ENCODE measurements at places on chromosomes 2 and 18.

DNA sequence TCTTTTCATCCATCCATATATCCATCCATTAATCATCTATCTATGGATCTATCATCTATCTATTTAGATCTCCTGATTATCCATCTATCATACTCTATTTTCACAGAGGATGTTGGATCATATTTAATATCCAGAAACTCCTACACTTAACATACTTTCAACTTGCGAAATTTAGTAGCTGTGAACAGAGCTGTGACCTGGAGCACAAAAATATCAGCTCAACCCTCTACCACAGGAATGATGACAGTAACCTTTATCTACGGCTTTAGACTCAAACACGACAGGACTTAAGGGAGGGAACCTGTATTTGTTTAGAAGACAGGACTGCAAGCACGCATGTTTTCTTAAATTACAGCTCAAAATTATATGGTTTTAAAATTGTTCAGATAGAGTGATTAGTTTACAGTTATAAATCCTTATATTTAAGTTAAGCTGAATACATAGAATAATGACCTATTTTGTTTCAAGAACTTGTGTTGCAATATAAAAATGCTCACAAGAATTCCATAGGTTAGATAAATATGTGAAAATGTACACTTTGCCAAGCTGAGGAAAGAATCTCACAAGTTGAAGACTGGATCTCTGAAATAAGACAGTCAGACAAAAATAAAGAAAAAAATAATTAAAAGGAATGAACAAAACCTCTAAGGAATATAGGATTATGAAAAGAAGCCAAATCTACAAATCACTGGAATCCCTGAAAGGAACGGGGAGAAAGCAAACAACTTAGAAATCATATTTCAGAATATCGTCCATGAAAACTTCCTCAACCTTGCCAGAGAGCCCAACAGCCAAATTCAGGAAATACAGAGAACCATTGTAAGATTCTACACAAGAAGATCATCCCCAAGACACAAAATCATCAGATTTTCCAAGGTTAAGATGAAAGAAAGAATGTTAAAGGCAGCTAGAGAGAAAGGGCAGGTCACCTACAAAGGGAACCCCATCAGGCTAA lies 142.0 kb downstream of the COL6A3 start:
- no peak overlapping the region for H3K4me3 ChIP-seq
- H3K36me3 ChIP-seq, result no peaks in the 10 kb centered on the region
- no peaks in the 10 kb centered on the region for H3K27me3 ChIP-seq
- DNase-seq, result no peak

GRCh38 chr18:52340406-52341102 lies 557 bp downstream of the DCC start:
- no peaks in the 10 kb centered on the region for H3K36me3 ChIP-seq
- no peak for DNase-seq
- H3K4me3 ChIP-seq, result no peak overlapping the region
- H3K27ac ChIP-seq, result no peak overlapping the region

DNA sequence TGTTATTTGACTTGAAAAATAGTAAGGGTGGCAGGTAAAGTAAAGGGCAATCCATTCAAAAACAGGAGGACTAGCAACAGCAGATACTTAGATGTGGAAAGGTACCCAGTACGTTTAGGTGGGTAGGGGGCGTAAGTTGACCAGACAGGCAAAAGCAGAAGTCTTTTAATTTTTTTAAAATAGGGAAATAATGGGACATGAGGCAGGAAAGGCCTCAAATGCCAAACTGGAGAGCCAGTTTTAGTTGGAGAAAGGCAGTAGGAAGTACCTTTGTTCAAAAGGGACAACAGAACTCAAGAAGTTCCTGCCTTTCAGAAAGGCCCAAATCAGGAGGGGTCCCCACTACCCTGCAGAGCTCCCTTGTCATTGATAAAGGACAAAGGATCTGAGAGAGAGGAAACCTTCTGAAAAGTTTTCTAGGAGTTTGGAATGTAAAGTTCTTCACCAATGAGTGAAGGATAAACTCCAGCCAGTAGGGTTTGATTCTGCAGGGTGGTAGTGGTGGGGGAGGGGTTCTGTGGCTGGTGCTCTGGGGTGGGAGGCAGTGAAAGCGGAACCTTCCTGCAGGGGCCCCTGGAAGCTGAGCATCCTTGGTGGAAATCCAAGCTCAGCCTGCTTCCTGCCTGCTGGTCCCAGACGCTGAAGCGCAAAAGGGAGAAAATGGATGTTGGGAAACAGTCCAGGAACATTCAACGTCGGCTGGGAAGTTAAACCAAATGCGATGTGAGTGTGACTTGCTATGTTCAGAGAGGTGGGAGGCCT lies 40.1 kb downstream of the TMEM17 start:
- no peak for DNase-seq
- H3K27ac ChIP-seq, result no peak overlapping the region
- no peaks in the 10 kb centered on the region for H3K4me1 ChIP-seq
- H3K36me3 ChIP-seq, result no peaks in the 10 kb centered on the region

- H3K4me1 ChIP-seq, result no peaks in the 10 kb centered on the region
- no peaks in the 10 kb centered on the region for H3K27me3 ChIP-seq
- no peak for DNase-seq
- H3K36me3 ChIP-seq, result no peaks in the 10 kb centered on the region
- H3K27ac ChIP-seq, result no peak overlapping the region
Observed at GRCh38 chr2:241895712-241896641, 26.4 kb downstream of the RTP5 start.

GRCh38 chr2:138059487-138060300 lies 95.4 kb downstream of the HNMT start:
- H3K27me3 ChIP-seq, result no peaks in the 10 kb centered on the region
- H3K27ac ChIP-seq, result no peak overlapping the region
- H3K36me3 ChIP-seq, result no peaks in the 10 kb centered on the region
- no peak overlapping the region for H3K4me3 ChIP-seq
- no peaks in the 10 kb centered on the region for H3K4me1 ChIP-seq
- no peak for DNase-seq

- H3K36me3 ChIP-seq, result no peaks in the 10 kb centered on the region
- no peaks in the 10 kb centered on the region for H3K27me3 ChIP-seq
- no peak overlapping the region for H3K4me3 ChIP-seq
- no peaks in the 10 kb centered on the region for H3K4me1 ChIP-seq
- no peak overlapping the region for H3K27ac ChIP-seq
Observed at GRCh38 chr2:223993634-223994232, 36.5 kb downstream of the MRPL44 start.

DNA sequence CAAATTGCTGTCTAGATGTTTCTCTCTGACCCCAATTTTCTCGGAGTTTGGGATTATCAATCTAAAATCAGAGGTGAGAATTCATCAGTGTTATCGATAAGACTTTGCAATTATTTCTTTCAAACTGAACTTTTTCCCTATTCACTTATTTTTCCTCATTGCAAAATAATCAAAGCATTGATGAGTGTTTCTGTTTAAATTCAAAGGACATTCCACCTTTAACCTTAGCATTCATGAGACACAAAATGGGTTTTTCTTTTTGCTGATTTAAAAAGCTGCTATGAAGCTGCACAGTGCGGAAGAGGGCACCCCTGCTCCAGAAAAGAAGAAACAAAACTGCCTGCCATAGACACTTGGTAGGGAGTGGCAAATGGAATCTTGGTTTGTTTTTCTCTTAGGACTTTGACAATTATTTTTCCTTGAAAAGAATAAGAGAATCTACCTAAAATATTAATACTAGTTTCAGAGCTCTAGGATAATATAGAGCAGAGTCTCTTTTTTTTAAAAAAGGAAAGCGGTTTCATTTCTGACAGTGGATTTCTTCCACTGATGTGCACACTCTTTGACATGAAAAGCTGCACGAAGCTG lies 203.4 kb downstream of the TGIF1 start:
- H3K4me3 ChIP-seq, result no peak overlapping the region
- peaks cover 11% of the 10 kb centered on the region for H3K4me1 ChIP-seq
- H3K27me3 ChIP-seq, result no peaks in the 10 kb centered on the region
- DNase-seq, result no peak

- H3K27me3 ChIP-seq, result no peaks in the 10 kb centered on the region
- no peaks in the 10 kb centered on the region for H3K36me3 ChIP-seq
- H3K27ac ChIP-seq, result no peak overlapping the region
- no peaks in the 10 kb centered on the region for H3K4me1 ChIP-seq
- no peak for DNase-seq
- H3K4me3 ChIP-seq, result no peak overlapping the region
Observed at GRCh38 chr2:197425550-197425949, 9.3 kb downstream of the SF3B1 start.

- no peak overlapping the region for H3K4me3 ChIP-seq
- no peak for DNase-seq
- H3K27ac ChIP-seq, result no peak overlapping the region
- H3K36me3 ChIP-seq, result no peaks in the 10 kb centered on the region
- H3K27me3 ChIP-seq, result no peaks in the 10 kb centered on the region
Observed at GRCh38 chr2:241582328-241582727, 23.8 kb downstream of the BOK start.

- H3K4me1 ChIP-seq, result no peaks in the 10 kb centered on the region
- no peaks in the 10 kb centered on the region for H3K27me3 ChIP-seq
- H3K4me3 ChIP-seq, result no peak overlapping the region
- DNase-seq, result no peak
- H3K36me3 ChIP-seq, result no peaks in the 10 kb centered on the region
Observed at GRCh38 chr2:209191139-209191538, 232.7 kb upstream of the MAP2 start.

DNA sequence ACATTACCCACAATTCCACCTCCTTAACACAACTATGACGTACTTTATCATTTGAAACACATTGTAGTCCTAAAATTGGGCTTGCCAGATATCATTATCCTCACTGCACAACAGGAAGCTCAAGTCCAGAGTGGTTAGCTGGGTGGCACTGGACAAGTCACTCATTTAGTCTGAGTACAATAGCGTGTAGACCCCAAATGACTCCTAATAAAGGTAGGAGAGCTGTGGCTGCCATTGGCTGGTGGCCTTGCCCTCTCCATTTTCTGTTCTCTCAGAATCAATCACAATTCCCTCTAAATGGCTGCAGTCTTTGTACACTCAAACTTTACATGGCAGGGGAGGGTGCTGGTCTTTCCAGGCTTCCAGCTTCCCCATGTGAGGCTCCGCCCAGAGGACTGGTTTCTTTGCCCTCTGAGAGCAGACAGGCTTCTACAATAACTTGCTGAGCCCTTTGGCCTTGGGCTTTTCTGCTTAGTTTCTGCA lies 11.7 kb downstream of the PSTPIP2 start:
- DNase-seq, result no peak
- H3K4me3 ChIP-seq, result no peak overlapping the region
- no peaks in the 10 kb centered on the region for H3K36me3 ChIP-seq
- no peak overlapping the region for H3K27ac ChIP-seq

GRCh38 chr18:2338601-2339000 lies 232.7 kb downstream of the METTL4 start:
- DNase-seq, result no peak
- no peaks in the 10 kb centered on the region for H3K36me3 ChIP-seq
- no peaks in the 10 kb centered on the region for H3K4me1 ChIP-seq

DNA sequence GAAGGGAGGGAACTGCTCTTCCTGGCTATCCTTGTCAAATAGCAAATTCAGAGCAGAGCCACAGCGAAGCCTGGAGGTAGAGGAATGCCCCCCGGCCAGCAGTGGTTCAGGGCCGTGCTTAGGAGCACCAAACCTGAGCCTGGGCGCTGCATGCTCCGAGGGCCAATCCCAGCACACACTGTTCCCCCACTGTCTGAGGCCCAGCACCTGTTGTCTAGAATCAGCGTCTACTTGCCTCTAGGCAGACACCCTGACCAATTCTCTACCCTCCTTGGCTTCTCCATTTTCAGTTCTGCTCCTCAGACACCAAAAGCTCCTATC lies 177.6 kb upstream of the PKDCC start:
- DNase-seq, result no peak
- H3K4me3 ChIP-seq, result no peak overlapping the region
- H3K27ac ChIP-seq, result no peak overlapping the region
- H3K36me3 ChIP-seq, result no peaks in the 10 kb centered on the region
